Nucleus accumbens (tissue), 56 donors: ENCODE measurements at places on chromosomes 5 and 9.

- no peak for DNase-seq
These were observed 20.1 kb downstream of the RCL1 start for GRCh38 chr9:4812858-4813257.

DNA sequence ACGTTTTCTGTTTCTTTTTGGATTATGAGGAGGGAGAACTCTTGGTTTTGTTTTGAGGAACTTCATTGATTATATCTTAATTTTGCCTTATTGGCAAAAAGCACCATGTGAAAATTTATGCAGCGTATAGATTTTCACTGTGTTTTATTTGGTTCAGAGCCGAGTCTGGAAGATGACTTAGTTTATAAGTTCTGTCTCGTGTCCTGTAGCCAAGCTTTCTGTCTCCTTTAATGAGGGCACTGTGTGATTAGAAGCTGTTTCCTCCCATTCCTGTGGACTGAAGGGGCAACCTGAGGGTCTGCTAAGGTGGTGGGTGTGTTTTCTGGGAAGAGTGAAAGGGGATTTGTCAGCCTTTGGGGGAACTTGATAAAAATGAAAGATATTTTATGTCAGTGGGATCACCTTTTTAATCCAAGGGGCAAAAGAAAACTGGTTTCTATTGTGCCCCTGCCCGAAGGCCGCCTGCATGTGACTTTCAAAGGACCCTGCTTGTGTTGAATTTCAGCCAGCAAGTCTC lies 262.1 kb downstream of the FANCC start:
- DNase-seq: no peak

DNA sequence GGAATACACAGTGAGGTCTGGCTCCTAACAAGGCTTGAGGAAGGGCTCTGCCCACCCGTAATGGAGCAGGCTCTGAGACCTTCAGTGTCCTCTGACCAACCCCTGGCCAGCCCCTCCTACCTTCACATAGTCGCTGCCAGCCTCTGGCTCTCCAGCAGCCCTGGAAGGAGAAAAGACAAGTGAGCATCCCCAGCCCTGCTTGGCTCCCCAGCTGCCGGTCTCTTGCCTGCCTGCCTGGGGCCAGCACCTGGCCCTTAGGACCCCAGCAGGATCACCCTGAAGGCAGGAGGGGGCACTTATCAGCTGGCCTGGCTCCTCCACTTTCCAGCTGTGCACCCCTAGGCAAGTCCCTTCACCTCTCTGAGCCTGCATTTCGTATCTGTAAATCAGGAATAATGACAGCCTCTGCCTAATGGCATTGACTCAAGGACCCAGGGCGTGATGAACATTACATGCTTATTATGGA lies 16.9 kb downstream of the SH2D3C start:
- no peak for DNase-seq

GRCh38 chr5:54738118-54738972 lies 220.8 kb downstream of the SNX18 start:
- no peak for DNase-seq

GRCh38 chr5:37412515-37412914 lies 33.4 kb downstream of the WDR70 start:
- DNase-seq: no peak

GRCh38 chr9:110526426-110526825 lies 53.1 kb downstream of the SVEP1 start:
- DNase-seq: no peak
